ENCODE measurements at places on chromosomes 1 and 21.

GRCh38 chr1:7674972-7675371 lies 96.1 kb upstream of the VAMP3 start:
- DNase-seq, result no peak

- no peak for DNase-seq
These were observed 75.1 kb upstream of the CD34 start for GRCh38 chr1:207985996-207986395.

- DNase-seq, result no peak
These were observed 12.2 kb downstream of the ATP1A4 start for GRCh38 chr1:160163615-160164014.

DNA sequence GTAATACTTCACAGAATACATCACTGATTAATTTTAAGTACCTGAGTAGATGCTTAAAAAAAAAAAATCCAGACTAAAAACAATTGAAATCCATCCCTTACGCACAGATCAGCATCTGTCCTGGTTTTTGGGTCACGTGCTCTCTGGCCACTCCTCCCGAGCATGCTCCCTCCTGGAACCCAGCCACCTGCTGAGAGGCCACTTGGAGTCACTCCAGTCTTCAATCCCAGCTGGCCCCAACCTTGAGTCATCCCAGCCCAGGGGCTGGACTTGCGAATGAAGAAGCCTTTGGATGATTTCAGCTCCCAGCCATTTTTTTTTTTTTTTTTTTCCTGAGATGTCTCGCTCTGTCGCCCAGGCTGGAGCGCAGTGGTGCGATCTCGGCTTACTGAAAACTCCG lies 8.9 kb downstream of the MAP1LC3C start:
- DNase-seq, result no peak

GRCh38 chr1:111595807-111596206 lies 23.8 kb upstream of the RAP1A start:
- DNase-seq, result no peak

- no peak for DNase-seq
These were observed 24.8 kb downstream of the LHX4 start for GRCh38 chr1:180254854-180255253.

- no peak for DNase-seq
These were observed 8.0 kb downstream of the CTNNBIP1 start for GRCh38 chr1:9902060-9902452.

DNA sequence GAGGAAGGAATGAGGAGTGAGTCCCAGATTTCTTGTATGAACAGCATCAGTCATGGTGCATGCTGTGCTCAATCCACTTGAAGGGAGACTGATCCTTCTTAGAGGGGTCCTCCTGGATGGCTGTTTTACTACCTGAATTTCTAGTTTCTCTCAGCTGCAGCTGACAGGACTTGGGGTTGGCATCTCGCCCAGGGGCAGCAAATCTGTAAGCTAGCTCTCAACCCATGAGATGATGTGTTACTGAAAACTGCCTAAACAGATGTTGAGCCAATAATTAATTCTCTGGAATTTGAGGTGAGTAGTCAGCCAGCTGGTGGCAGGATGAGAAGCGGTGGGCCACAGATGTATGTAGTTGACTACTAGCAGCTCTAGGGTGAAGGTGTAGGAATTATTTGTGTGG lies 19.6 kb downstream of the BACH1 start:
- no peak for DNase-seq

GRCh38 chr1:11187494-11187893 lies 1.7 kb upstream of the ANGPTL7 start:
- no peak for DNase-seq

- DNase-seq, result no peak
These were observed 7.1 kb downstream of the ATP1A4 start for GRCh38 chr1:160158534-160158933.

- no peak for DNase-seq
These were observed 14.5 kb downstream of the SSU72 start for GRCh38 chr1:1560178-1560577.

DNA sequence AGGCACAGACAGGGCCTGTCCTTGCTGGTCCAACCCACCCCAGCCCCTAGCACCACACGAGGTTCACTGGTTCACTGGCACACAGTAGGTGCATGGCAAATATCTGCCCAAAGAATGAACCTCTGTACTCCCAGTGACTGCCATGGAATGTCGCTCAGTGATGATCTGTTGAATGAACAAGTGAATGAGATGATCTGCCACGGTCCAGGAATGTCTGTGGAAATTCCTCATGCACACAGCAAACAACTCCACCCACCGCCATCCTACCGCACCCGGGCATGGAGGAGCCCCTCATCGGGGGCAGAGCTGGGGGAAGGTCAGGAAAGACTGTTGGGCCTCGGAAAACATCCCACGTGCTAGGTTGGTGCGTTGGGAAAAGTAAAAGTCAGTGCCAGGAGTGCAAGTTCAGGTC lies 1.7 kb downstream of the HSPG2 start:
- no peak for DNase-seq

DNA sequence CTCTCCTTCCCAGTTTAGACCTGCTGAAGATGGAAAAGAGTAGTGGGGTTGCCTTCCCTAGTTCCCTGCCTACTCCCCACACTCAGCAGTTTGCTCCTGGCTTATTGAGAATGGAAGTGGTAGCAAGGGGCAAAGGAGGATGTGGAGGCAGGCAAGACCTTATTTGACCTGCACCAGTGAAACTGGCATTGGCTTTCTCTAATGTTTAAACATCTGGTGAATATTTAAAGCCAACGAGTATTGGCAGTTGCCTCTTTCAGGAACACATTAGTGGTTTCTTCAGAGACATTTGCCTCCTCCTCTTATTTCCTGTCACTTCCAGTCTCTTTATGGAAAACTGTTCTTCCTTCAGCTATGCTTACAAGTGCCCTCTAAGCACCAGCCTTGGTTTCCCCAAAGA lies 62.4 kb upstream of the VAV3 start:
- DNase-seq, result no peak

GRCh38 chr21:38823737-38824123 lies 18.0 kb downstream of the ETS2 start:
- DNase-seq, result no peak

DNA sequence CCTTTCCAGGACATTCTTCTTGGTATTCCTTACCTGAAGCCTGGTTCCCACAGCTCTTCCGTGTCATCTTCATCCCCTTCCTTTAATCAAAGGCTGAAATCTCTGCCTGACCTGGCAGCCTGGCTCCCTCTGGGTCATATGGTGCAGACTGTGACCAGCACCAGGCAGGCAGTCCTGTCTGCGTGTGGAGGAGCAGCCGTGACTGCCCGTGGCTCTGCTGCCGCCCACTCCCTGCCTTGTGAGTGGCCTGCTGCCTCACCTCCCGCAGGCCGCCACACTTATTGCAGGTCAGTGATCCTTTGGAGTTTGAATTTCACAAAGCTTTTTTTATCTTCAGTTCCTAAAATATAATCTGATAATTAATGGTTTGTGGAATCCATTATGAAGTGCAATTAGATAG lies 36.2 kb upstream of the EPHA8 start:
- DNase-seq, result no peak

GRCh38 chr1:204017032-204017431 lies 55.9 kb upstream of the SOX13 start:
- DNase-seq, result no peak

- no peak for DNase-seq
These were observed 24.0 kb downstream of the NADK start for GRCh38 chr1:1754051-1754815.

DNA sequence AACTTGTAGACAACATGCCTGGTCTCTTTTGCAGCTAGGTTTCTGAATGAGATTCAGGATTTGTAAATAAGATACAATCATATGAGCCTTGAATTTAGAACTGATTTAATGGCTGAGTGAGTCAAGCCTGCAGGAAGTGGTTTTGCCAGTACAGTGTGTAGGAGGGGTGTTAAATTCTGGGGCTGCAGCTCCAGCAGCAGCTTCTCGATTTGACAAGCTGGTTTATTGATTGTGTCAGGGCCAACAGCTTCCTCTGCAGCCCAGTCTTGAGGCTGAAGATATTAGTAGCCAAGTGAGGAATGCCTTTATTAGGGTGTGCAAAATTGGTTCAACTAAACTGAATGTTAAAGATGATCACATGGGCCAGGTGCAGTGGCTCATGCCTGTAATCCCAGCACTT lies 11.5 kb upstream of the PLA2G5 start:
- DNase-seq, result no peak

DNA sequence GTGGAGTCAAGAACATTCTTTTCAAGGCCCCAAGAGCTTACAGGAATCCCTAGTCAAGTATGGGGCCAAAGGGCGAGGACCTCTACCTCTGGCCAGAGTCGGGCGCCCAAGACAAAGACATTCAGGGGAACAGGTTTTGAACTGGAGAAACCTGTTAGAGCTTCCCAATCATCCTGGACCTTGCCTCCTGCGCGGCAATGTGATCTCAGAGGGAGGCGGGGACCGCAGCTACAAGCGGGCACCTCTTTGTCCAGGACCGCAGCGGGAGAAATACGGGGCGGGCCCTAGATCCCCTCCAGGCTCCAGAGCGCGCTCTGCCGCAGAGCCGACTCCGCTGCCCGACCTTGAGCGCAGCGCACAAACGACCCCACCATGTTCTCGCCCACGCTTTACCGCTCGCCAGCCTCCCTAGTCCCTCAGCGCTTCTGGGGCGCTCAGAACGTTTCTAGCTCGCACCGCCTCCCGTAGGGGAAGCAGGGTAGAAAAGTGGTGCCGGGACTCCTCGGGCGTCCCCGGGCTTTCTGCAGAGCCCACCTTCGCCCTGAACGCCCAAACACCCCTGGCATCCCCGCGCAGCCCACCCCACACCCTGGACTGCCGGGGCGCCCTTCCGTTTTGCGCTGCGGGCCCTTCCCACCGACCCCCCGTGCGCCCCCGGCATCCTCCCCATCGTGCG lies 28.1 kb downstream of the RABIF start:
- DNase-seq, result peak; percentile 58

DNA sequence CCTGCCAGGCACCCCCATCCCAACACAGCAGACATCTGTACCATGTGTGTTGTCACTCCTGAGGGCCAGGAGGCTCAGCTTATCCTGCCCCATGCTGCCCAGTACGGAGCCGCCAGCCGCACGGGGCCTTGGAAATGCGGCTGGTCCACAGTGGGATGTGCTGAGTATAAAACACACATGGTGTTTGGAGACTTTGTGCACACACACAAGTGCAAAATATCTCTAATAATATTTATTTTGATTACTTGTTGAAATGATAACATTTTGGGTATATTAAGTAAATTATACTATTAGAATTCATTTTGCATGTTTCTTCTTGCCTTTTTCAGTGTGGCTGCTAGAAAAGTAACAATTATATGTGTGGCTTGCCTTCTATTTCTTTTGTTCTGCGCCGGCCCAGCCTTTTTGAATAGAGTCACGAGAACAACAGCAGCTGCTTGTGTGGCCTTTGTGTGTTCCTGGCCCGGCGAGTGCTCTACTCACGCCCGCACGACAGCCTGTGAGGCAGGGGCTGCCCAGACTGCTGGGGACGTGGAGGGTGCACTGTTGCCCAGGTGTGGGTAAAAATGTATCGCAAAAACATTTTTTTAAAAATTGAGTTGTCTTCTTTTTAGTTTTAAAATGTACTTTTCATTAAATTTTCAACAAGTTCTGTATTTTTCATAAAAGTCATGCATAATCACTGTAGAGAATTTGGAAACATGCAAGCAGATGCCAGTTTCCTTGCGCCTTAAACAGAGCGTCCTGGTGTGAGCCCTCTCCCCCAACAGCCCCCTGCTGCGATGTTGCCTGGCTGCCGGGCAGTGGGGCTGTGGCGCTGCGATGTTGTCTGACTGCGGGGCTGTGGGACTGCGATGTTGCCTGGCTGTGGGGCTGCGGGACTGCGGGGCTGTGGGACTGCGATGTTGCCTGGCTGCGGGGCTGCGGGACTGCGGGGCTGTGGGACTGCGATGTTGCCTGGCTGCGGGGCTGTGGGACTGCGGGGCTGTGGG lies 35.5 kb downstream of the COQ8A start:
- DNase-seq, result no peak

- DNase-seq, result no peak
These were observed 1756.5 kb downstream of the NCAM2 start for GRCh38 chr21:22754746-22755145.

GRCh38 chr1:15352128-15352957 lies 57.3 kb upstream of the EFHD2 start:
- no peak for DNase-seq

DNA sequence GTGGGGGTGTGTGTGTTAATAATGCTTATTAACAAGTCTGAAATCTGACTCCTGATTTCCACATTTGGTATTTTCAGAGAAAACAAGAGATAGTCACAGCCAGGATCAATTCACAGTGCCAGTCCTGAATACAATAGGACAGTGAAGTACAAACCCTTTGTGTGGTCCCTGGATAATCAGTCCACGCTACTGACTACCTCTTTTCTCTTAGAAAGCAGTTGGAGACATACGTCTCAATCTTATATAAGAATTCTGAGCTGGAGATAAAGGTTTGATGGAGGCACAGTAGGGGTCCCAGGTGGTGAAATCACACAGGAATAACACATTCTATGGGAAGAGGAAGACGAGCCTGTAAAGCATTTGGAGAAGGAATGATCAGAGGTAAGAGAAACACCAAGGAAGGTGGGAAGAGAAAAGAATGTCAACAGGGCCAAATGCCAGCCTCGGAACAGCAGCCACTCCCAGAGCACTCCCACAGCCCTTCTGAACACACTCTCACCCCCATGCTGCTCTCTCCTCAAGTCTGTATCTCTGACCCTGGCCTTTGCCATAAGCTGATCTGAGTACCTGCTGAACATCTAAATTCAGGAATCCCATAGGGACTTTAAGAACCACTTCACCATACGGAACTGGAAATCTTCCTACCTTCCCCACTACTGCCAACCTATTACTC lies 48.6 kb downstream of the TRAF5 start:
- no peak for DNase-seq

DNA sequence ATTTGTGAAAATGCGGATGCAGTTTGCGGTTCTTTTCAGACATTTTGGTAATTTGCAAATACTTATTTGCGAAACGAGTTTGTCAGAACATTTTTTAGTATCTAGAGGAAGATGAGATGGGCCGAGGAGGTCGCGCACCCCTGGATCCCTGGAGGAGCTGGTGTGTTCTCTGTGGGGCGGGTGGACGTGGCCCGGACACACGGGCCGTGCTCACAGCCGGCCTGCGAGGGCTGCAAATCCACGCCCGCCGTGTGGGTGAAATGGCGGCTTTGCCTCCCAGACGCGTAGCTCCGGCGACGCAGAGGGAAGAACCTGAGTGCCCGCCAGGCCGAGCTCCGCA lies 9.3 kb upstream of the TTLL10 start:
- no peak for DNase-seq

GRCh38 chr1:30129001-30129408 lies 594.4 kb downstream of the MATN1 start:
- no peak for DNase-seq

- no peak for DNase-seq
These were observed 141.1 kb upstream of the IRF2BP2 start for GRCh38 chr1:234750922-234751627.

GRCh38 chr21:34698270-34699015 lies 29.6 kb downstream of the CLIC6 start:
- no peak for DNase-seq

- no peak for DNase-seq
These were observed 18.6 kb downstream of the AZIN2 start for GRCh38 chr1:33099290-33100118.

- DNase-seq, result no peak
These were observed at the start of gene TTLL10 for GRCh38 chr1:1173793-1174415. TTLL10 (plus strand) TSS chr1:1173880; CDS start chr1:1179216, 5,336 bp downstream.

GRCh38 chr1:99374109-99374508 lies 109.8 kb downstream of the PLPPR4 start:
- no peak for DNase-seq

GRCh38 chr1:40936931-40937339 lies 42.6 kb upstream of the CTPS1 start:
- DNase-seq, result no peak
